Iris pigment epithelial cell (primary cell): ENCODE measurements at places on chromosomes 6 and 20.

DNA sequence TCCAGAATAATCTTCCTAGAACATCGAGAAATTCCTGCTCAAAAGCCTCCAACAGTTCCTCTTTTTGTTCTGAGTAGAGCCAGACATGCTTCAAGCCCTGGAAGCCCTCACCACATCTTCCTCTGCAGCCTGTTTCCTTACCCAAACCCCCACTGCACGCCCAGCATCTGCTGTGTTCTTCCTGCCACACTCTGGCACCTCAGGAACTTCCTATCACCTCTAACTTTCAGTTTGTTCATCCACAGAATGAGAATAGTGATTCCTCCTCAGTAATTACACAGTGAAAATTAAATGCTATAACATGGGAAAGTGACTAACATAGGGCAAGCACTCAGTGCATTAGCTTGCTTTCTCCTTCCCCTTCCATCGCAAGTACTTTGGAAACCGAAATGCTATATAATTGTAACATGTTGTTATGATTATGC, 26.3 kb downstream of the C6orf89 start:
- DNase-seq, result no peak

DNA sequence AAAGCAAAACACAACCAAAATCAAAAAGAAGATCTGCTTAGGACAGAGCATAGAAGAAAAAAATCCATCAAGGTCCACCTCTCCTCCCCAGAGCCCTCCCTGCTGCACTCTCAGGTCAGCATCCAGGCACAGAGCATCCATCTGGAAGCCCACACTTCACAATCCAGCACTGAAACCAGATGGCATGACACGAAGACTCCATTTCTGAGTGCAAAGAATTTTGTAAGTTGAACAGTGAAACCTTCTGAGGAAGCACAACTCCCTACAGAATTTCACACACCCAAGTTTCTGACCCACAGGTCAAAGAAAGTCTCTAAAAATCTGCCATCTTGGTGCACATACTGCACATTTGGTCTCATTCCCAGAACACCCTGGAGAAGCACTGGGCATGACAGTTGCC, 128.8 kb upstream of the STXBP5 start:
- no peak for DNase-seq

- peak; percentile 63 for DNase-seq
These were observed 7.1 kb upstream of the CAPN11 start for GRCh38 chr6:44151348-44152108.

DNA sequence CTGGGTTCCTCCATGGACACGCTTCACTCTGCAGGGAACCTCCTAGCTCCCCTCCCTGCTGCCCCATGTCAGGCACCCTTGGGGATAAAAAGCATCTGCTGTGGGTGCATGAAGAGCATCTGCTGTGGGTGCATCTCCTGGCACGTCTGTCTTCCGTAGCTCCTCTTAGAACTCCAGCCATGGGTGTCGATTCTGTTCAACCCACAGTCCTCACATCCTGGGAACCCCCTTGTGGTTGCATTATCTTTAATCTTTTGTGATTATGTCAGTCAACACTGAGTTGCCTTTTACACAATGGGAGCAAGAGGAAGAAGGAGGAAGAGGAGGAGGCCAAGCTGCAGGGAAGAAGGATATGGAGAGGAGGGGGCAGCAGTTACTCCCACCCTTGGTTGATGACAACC, 24.1 kb upstream of the CCR6 start:
- no peak for DNase-seq

GRCh38 chr6:157468574-157468973, 87.6 kb downstream of the ZDHHC14 start:
- no peak for DNase-seq

- DNase-seq, result peak; percentile 91
These were observed 29.9 kb upstream of the PREP start for GRCh38 chr6:105432797-105433196.

- no peak for DNase-seq
These were observed 3.1 kb downstream of the TNF start for GRCh38 chr6:31578184-31579118.

- peak; percentile 32 for DNase-seq
These were observed 124.9 kb downstream of the TIAM2 start for GRCh38 chr6:155120034-155120433.

GRCh38 chr6:4567141-4567540, 209.1 kb upstream of the CDYL start:
- DNase-seq, result peak; percentile 74

- DNase-seq, result peak; percentile 11
These were observed 309.1 kb downstream of the LMBRD1 start for GRCh38 chr6:69487688-69488087.

DNA sequence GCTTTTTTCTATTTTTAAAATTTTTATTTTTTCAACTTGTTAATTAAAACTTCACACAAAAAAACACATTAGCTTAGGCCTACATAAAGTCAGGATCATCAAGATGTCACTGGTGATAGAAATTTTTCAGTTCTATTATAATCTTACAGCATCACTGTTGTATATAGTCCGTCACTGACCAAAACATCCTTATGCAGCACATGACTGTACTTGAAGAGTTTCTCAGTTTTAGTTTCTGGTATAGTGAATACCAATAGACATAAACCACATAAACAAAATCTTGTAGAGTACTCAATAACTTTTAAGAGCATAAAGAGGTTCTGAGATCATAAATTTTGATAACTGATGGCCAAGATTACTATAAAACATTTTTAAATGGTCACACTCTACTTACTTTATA, 71.8 kb downstream of the ASCC3 start:
- DNase-seq, result no peak

- DNase-seq, result no peak
These were observed 198.5 kb downstream of the TTLL2 start for GRCh38 chr6:167523426-167523825.

GRCh38 chr6:110342759-110343158, 15.4 kb downstream of the METTL24 start:
- no peak for DNase-seq

- no peak for DNase-seq
These were observed 4.8 kb upstream of the DDX43 start for GRCh38 chr6:73389854-73390253.

- DNase-seq, result peak; percentile 62
These were observed 159.2 kb downstream of the CD109 start for GRCh38 chr6:73854998-73855718.

- no peak for DNase-seq
These were observed 78.8 kb upstream of the ARID1B start for GRCh38 chr6:156698239-156699016.

DNA sequence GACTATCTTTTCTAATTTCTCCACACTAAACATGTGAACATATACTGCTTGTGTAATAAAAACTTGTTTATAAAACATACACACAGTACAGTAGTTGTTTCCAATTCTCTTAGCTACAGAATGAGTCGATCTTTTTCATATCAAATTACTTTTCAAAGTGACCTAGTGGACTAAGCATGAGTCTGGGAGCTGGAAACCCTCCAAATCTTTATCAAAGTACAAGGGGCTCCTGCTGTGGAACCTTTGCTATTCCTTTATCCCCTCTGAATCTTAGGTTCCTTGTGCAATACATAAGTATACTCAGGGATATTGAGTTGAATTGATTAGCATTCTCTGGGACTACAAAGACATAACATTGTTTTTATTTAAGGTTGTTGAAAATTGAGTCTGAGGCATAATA, 48.7 kb upstream of the TAB2 start:
- DNase-seq, result peak; percentile 68

- no peak for DNase-seq
These were observed 53.5 kb upstream of the BMP6 start for GRCh38 chr6:7672066-7673062.

DNA sequence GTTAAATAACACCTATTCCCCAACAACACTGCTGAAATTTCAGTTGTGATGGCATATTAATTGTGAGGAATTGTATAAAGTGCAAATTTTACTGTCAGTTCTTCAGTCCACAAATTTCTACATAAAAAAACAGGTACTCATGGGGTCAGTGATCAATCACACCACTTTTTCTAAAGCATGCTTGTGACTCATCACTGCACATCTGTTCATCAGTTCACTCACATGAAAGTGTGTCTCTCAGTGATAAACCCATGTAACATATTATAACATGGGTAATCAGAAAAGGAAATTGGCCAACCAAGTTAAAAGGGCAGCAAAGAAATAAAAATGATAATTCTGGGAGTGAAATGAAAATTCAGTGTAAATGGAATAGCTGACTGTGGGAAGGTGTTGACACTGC, 234.7 kb upstream of the FKBP1C start:
- no peak for DNase-seq

GRCh38 chr20:64104667-64105451, 2.5 kb downstream of the NPBWR2 start:
- DNase-seq, result no peak

DNA sequence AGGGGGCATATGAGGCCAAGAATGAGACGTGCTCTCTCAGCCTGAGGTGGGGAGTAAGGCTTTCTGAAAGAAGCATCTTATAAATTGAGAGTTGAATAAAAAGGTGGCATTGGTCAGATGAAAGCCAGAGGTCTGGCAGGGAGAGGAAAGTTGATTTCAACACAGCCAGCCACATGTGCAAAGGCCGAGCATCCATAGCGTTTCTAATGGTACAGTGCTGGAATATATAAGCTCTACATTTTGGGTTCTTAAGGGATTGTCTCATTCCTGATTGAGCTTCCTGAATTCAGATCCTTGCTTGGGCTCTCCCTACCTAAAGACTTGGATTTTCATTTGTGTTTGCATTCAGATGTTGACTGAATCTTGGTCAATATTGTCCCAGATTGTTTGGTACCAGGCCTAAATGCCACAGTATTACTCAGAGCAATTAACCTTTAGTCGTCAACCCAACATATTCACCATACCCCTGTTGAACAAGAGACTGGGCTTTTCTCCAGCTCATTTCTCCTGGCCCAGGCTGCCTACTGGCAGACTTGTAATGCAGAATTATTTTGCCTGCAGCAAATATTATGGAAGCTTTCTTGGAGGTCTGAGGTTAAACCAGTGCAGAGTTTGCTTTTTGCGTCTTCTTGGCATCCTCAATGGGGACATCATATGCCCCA, 14.5 kb upstream of the BCAS1 start:
- no peak for DNase-seq

- DNase-seq, result peak; percentile 69
These were observed 680.7 kb upstream of the SLC35B3 start for GRCh38 chr6:9116026-9116425.

- DNase-seq, result no peak
These were observed 28.3 kb downstream of the PARD6B start for GRCh38 chr20:50759678-50760077.

GRCh38 chr6:133467982-133468380, 226.8 kb downstream of the EYA4 start:
- DNase-seq, result peak; percentile 4

- DNase-seq, result no peak
These were observed 62.1 kb upstream of the RGS17 start for GRCh38 chr6:153192943-153193885.

- no peak for DNase-seq
These were observed 118.2 kb downstream of the DACT2 start for GRCh38 chr6:168201383-168201782.

GRCh38 chr6:62393608-62394007, 107.6 kb upstream of the KHDRBS2 start:
- no peak for DNase-seq

DNA sequence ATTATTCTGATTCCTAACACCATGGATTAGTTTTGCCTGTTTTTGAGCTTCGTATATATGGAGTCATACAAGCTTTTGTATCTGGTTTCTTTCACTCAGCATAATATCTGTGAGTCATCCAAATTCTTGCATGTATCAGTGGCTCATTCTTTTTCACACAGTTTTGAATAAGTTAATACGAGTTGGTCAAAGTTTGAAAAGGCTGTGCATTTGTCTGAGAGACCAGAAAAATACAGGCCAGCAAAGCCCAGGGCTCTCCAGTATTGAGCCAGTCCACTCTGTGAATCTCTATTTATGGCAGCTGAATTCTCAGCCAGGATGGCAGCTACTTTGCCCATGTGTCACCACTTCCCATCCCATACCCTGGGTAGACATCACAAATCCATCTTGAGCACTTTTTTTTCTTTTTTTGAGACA, 7.2 kb upstream of the CHMP4B start:
- peak; percentile 82 for DNase-seq

DNA sequence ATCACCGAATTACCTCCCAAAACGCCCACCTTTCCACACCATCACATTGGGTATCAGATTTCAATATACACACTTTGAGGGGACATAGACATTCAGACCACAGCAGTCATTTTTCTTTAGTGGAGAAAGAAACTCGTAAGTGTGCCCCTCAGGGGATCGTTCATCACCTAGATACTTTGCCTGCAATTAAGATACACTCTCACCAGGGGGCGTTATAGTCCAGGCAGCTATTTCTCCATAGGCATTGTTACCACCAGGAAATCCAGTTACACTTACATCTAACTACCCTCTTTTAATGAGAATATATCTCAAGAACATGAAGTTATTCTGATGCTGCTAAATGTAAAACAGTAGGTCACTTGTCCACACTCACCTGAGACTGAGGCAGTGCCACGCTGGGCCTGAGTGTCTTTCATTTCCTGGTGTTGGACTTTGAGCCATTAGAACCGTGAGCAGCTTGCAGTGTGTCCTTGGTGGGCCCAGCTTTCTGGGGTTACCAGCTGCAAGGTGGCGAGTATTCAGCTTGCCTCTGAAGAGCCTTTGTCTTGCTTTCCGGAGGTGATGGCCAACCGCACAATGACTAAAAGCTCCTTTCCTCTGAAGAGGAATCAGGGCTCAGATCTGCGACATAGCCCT, 35.1 kb upstream of the UNC93A start:
- no peak for DNase-seq

- peak; percentile 43 for DNase-seq
These were observed 631 bp downstream of the PLCB1 start for GRCh38 chr20:8132484-8133309.

DNA sequence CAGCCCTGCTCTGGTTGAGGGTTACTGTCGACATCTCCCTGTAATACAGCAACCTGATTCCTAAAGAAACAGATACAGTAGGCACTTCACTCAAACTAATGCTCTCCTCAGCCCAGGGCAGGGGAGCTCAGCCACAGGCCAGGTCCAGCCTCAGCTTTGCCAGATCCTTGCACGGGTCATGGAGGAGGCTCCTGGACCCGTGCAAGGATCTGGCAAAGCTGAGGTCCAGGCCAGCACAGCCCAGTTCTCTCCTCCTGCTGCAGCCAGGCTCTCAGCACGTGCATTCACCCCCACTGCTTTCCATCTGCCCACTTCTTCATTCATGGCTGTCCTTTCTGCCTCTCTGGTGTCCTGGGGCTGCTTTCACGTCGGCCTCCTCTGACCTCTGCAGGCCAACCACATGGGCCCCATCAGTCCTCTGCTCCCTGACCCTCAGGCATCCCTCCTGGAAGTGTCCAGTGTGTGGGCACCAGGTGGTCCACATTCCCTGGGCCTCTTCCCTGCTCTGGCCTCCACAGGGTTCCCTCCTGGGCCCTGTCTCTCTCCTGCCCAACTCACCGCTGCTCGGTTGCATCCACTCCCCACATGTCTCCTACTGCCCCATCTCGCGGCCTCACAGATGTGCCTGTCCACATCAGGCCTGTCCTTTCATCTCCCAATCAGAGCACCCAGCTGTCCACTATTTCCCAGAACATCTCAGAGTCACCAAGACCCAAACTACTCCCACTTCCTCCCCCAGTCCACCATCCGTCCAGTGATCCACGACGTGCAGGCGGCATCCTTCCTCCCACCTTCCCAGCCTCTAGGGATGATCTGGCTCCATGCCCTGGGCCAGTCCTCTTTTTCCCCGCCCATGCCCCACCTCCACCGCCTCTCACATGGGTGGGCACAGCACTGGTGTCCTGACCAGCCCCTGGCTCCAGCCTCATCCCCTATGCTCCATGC, 11.8 kb upstream of the CD93 start:
- DNase-seq, result no peak

- no peak for DNase-seq
These were observed 1090.1 kb upstream of the ADGRB3 start for GRCh38 chr6:67544851-67545452.
